Left colon (tissue), 2 donors: ENCODE measurements at places on chromosomes 12 and 14.

DNA sequence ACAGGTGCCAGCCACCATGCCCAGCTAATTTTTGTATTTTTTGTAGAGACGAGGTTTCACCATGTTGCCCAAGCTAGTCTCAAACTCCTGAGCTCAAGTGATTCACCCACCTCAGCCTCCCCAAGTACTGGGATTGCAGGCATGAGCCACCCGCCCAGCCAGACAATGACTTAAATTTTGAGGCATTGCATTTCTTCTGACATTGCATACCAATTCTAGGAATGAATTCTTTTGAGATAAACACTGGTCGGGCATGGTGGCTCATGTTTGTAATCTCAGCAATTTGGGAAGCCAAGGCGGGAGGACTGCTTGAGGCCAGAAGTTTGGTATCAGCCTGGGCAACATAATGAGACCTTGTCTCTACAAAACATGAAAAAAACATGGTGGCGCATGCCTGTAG lies 2.5 kb upstream of the CELA1 start:
- no peak for DNase-seq

GRCh38 chr12:67082221-67082620 lies 186.9 kb upstream of the CAND1 start:
- no peak for DNase-seq

DNA sequence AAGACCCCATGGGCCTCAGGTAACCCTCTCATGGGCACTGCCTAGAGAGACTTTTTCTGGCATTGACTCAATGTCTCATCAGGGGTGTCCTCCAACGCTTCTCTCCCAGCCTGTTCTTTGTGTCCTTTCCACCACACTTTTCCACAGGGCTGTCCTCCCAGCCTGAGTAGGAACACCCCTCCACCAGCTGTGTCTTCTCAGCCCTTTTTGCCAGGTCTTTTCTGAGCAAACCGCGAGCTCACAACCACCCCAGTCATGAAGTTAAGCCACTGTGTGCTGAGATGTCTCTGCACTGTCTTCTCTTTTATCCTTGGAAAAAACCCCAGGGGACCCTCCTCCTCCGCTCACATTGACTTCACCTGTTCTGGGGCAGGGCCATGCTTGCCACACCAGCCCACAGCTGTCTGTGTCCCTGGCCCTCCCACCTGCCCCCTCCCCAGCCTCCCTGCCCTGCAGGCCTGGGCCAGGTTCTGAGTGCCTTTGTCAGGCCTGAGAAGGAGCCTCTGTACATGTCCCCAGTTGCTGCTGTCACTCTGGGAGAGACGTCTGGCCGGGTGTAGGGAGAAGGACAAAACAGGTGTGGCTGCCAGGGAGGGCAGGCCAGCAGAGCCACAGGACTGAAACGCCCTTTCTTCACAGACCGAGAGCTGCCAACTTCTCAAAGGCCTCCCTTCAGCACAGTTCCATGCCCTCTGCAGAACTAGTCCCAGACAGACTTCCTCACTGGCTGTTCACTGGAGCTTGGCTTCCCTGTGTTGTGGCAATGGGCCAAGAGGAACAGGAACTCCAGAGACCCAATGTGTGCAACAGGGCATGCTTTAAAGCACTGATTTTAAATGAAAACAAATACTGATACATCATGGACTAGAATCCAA lies 50.5 kb upstream of the PNMA1 start:
- peak; percentile 84 for DNase-seq

DNA sequence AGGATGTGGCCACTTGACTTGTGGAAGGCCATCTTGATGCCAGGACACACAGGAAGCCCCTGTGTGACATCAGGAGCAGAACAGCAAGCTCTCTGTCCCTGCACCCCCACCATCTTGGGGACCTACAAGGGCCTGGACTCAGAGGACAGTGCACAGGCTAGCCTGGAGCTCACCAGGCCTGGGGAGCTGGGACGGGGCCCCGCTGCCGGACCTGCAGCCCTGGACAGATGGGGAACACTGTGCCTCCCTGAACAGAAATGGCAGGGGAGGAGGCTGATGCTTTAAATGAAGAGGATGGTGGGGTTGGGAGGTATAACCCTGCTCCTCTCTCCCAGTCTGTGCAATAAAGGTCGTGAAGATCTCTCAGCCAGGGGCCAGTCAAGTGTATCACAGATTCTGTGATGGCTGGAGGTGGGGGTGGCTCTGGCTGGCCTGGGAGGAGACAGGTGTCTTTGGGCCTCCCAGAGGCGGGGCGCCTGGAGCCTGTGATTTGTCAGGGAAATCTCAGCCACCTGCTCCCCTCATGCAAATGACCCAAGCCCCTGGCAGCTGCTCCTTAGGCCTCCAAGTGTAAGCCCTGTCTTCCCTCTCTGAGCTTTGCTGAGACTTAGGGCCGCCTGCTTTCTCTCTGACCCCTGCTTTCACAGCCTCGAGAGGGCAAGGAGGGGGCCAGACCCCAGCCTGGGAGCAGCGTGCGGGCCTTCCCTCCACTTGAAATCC lies 1.1 kb upstream of the GNB3 start:
- DNase-seq: peak; percentile 61

DNA sequence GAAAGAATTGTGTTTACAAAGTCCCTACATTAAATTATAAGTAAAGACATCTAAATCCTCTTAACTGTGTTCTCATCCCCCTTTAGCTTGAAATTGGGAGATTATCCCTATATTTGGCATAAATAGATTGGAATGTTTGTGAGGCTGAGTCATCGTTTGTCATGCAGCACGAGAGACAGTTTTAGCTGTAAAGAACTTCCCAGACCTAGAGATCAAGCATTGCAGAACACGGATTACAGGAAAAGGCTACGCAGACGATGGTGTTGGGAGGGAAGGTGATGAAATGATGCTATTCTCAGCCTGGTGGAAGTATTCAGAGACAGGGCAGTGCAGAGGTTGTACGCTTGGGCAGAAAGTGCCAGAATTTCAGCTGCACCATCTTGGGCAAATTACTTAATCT lies 93.8 kb downstream of the PTPRB start:
- DNase-seq: no peak

GRCh38 chr14:61533513-61534255 lies 161.6 kb upstream of the HIF1A start:
- no peak for DNase-seq

GRCh38 chr14:33702293-33702692 lies 248.6 kb downstream of the EGLN3 start:
- DNase-seq: no peak

GRCh38 chr14:99773521-99774497 lies 19.4 kb upstream of the EML1 start:
- no peak for DNase-seq

DNA sequence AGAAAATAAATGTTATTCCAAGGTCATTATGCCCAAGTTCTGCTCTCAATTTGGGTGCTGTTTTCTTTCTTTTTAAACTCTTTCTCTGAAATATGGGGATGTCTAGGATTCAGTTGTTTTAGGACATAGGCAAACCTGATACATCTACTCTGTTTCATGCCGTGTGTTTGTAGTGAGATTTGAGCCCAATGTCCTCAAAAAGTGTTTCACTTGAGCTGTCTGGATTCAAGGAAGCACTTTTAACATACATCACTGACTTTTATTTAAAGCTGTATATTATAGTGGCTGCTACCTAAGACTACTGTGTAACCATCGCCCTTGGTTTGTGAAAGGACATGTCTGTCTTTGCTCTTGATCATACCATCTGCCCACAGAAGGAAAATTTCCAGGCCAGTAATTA lies 709.3 kb upstream of the STXBP6 start:
- DNase-seq: no peak

- DNase-seq: peak; percentile 46
These were observed 1.1 kb downstream of the PHLDA1 start for GRCh38 chr12:76030341-76031080.
